Stimulated activated naive CD4-positive, alpha-beta T cell treated with Interleukin-2 at 50 U/mL for 16 hours (primary cell): ENCODE measurements at places on chromosomes 7 and 10.

GRCh38 chr10:5944389-5945189, 32.8 kb downstream of the IL15RA start:
- no peak for DNase-seq

GRCh38 chr10:131065673-131066305, 245.7 kb downstream of the TCERG1L start:
- no peak for DNase-seq

- DNase-seq: no peak
Measured at GRCh38 chr7:80960244-80960795, 41.5 kb upstream of the SEMA3C start.

DNA sequence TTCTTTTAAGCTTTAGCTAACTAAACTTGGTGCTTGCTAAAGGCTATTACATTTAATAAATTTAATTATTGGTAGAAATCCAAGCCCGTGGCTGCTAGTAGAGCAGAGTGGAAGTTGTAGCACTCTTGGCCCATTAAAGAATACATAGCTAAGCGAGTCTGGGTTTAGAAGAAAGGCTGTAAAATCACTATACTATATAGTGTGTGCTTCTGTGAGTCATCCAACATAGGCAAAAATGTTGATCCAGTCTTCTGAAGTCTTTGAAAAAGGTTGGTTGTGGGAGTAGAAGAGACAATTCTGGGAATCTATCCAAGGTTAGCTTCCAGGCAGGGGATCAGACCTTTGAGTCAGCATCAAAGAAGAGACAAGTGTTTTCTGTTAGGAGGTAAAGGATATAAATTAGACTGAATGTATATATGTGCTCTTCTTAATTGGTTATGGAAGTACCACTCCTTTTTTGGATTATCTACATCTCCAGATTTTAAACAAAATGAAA, 664.2 kb downstream of the NXPH1 start:
- DNase-seq: no peak

DNA sequence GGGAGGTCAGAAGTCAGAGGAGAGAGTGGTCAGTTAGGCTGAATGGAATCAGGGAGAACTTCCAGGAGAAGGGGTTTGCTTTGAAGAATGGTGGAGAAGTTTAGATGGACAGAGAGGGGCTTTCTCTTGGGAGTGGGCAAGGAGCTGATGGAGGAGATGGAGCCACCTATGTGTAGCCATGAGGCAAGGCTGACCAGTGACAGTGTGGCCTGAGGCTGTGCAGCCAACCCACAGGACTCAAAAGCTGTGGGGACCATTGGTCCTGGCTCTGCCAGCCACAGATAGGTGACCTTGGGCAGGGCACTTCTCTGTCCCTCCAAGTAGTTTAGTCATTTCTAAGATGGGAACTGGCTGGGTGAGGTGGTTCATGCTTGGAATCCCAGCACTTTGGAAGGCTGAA, 18.7 kb downstream of the NEURL1 start:
- DNase-seq: no peak

GRCh38 chr7:100132697-100133151, 6.0 kb downstream of the MBLAC1 start:
- peak; percentile 43 for DNase-seq

DNA sequence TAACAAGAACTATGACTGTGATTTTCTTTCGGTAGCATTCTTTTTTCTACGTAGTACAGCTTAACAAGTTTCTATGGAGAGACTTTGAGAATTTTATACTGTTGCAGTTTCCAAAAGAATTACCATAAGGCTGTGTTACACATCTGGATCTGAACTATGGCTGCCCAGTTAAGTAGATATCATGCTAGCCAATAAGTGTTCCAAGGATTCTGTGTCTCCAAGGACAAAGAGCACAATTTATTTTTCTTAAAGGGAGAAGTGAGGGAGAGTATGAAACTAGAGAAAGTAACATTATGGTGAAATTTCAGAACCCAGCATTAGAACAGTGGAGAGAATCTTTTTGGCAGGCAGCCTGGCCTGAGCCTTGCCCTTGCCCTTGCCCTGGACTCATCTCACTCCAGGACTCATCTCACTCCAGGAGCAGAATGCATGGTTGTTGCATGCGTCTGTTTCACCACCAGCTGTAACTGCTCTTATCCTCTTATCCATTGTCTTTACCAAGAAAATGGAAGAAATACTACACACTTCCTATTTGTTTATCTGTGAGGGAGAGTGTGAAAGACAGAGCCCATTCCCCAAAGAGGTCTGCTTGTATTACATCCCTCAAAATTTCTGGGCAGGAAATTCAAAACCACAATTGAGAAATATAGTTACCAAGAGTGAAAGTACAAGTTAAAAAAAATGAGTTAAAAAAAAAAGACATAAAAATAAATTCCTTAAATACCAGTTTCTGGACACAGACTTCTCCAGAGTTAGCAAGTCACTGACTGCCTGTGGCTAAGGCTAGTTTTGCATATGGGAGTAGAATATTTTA, 1067.5 kb downstream of the NRG3 start:
- no peak for DNase-seq

DNA sequence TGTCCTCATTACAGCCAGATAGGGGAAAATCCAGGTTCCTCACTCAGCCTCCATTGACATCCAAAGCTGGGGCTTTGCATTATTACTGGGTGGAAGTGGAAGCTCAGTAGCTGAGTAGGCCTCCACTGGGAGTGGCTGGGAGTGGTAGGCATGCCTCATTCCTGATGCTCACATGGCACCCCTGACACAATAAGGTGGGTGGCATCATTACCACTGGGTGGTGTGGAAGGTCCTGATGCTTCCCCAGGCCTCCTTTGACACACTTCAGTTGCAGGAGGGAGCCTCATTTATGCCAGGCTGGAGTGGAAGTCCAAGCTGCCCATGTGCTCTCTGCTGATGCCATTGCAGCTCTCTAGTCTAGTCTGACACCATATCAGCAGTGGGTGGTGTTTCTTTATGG, 48.2 kb upstream of the GPR141 start:
- no peak for DNase-seq

- DNase-seq: no peak
Measured at GRCh38 chr7:27888736-27889135, 148.8 kb downstream of the TAX1BP1 start.
